ENCODE measurements at places on chromosomes 2 and 18.

- DNase-seq = no peak
These were observed 25.4 kb downstream of the ASXL3 start for GRCh38 chr18:33603454-33603853.

GRCh38 chr2:64952096-64952495, 37.1 kb upstream of the SLC1A4 start:
- DNase-seq = no peak

DNA sequence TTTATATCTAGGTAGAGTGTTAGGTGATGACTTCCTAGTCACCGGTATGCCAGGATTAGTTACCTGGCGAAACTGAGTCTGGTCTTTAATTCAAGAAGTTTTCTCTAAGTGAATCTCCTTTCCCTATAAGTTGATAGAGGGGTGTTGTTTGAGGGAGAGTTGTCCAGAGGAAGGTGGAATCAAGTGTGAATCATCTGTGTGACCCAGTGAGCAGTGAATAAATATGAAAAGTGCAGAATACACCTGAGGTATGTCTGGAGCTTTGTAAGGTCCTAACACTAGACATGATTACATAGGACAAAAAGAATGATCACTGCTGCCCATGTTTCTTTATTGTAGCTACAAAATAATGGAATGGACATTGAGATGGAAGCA, 11.2 kb downstream of the POU3F3 start:
- DNase-seq = no peak

GRCh38 chr18:31093880-31094279, 8.3 kb downstream of the DSC2 start:
- no peak for DNase-seq

DNA sequence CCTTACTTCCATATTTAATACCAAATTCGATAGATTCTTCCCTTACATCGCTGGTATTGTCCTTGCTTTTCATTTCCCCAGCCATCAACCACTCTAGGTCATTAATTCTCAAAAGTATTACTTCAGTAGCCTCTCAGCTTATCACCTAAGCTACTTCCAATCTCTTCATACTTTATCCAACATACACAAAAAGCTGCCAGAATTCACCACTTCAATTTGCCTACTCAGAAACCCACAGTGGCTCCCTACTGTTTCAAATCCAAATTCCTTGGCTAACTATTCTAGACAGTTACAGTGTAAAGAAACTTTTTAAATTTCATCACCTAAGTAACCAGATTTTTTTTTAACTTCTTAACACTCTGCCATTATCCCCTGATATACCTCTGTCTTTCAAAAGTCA, 4.7 kb downstream of the SLC25A12 start:
- no peak for DNase-seq

DNA sequence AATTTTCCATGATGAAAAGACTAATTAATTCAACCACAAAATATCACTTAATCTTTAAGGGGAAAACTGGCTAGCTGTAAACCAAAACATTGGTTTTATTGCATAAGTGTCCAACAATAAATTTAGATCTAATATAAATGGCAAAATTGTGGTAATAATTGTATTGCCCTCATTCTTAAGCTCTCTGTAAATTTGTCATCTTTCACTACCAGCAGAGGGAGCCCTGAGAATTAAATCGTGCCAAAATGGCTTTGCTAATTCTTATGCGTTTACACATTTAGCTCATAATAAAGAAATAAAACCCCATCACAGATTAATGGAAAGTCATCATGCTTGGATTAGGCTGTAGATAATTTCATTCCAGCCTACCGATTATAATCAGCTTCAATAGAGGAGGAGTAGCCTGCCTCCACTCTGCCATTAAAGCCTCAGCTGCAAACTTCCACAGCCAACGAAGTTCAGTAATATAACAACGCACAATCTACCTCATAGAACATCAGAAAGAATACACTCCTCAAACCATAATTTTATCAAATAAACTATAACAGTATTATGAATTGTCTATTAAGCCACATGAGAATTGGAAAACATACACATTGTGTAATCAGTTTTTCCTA, 70.0 kb upstream of the ATP5MC3 start:
- peak; percentile 48 for DNase-seq

DNA sequence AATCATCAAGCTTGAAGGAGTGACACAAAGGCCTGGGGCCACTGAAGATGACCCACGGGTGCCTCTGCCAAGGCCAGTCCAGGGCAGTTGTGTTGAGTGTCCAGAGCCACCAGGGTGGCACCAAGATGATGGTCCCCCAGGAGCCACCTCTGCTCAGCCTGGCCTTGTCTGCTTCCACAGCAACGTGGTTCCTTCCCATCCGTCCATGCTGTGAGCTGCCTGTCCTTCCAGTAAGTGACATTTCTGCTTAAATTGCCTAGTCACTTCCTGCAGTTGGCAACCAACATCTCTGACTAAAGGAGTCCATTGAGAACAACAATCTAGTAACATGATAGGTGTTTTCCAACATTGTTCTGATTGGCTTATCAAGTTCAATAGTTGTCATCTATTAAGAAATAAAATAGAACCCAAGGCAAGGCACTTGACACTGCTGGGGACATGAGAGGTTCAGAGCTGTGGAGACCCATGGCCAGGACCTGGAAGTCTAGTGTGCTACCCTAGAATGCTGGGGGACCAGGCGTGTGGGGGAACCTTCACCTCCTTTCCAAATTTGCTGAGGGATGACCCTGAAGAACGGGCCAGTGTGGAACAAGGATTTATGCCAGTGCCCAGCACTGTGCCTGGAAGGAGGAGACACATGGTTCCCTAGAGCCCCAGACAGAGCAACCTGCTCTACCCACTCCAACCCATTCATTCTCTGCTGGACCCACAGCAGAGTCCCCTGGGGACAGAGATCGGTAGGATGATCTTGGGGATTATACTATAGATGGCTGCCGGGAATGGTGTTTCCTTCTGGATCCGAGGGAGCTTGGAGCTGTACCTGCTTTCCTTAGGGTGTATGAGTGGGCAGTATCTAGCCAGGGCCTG, 98.9 kb upstream of the EPC2 start:
- DNase-seq = no peak

- no peak for DNase-seq
These were observed 1.2 kb downstream of the ACMSD start for GRCh38 chr2:134839649-134840048.

DNA sequence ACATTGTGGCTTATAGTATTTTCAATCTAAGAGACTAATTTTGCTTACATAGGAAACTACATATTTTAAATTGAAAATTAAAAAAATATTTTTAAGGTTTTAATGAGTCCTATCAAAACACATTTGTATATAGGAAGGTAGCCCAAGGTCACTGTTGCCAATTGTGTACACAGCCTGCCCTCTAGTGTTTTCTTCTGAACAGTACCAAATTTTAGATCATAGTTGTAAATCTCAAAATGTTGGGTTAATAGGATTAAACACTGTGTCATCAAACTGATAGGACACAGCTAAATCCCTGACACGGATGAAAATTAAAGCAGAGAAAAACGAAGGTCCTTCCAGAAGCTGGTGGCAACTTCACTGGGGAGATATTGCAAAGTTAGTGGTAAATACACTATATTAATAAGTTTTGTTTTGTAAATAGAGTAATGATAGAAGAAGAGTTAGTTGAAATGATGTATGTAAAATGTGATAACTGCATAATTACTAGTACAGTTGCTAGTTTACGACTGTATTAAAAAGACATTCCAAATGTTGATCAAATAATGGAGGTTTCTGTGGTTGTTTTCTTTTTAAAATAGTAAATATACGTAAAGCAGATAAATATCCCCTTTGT, 19.7 kb downstream of the CLUL1 start:
- DNase-seq = peak; percentile 51

- peak; percentile 86 for DNase-seq
These were observed 111.7 kb downstream of the CDH2 start for GRCh38 chr18:28065031-28065792.

DNA sequence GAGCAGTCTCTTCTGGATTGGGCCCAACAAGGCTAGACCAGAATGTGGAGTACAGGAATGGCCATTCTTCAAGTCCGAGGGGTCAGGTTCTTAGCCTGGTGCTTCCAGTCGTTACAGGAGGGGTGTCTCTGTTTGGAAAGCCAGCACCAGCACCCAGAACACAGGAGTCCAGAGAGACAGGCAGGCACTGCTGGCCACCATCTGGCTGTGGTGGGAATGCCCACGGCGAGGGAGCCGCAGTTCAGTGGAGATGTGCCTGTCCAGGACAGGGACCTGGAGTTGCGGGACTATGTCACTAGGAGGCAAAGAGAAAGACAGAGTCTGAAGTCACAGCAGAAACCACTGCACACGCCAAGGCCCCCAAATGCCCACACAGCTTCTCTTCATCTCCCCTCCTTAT, 59.1 kb downstream of the TRABD2A start:
- DNase-seq = no peak

DNA sequence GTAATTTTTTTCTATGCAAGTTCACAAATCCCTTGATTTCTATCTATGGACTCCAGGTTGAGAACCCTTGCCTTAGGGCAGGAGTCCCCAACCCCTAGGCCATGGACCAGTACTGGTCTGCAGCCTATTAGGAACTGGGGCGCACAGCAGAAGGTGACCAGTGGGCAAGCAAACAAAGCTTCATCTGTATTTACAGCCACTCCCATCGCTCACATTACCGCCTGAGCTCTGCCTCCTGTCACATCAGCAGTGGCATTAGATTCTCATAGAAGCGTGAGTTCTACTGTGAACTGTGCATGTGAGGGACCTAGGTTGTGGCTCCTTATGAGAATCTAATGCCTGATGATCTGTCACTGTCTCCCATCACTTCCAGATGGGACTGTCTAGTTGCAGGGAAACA, 70.2 kb upstream of the SMAD2 start:
- DNase-seq = no peak

DNA sequence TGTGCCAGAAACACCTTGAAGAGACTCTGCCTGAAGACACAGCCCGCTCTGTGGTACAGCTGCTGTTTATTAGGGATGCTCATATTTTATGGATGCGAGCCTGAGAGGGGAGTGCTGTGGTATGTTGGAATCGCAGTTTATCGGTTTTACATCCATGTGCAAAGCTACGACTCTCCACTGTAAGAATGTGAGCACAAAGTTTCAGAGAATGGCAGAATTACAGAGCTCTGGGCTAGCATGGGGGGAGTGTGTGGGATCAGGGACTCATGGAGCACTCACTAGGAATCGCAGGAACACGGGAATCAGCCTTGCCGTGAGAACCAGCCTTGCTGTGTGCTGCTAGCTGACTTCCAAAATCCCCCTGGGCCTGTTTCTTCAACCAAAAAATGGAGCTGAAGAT, 199.9 kb downstream of the RNF144A start:
- DNase-seq = no peak

DNA sequence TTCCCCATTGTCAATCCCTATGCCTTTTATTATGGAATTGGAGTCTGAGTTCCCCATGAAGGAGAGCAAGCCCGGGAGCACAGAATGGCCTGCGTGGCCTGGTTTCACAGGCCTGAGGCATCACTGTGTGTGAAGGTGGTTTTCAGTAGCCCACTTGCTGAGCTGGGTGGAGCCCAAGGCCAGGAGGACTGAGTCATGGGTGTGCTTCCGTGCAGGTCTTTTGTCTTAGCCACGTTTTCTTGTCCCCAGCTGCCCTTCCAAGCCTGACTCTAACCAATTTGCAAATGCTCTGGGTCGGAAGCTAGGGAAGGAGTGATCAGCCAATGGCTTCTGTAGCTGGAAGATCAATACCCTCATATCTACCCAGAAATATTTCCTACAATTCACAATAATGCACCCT, 119.2 kb downstream of the MAPK4 start:
- DNase-seq = no peak

DNA sequence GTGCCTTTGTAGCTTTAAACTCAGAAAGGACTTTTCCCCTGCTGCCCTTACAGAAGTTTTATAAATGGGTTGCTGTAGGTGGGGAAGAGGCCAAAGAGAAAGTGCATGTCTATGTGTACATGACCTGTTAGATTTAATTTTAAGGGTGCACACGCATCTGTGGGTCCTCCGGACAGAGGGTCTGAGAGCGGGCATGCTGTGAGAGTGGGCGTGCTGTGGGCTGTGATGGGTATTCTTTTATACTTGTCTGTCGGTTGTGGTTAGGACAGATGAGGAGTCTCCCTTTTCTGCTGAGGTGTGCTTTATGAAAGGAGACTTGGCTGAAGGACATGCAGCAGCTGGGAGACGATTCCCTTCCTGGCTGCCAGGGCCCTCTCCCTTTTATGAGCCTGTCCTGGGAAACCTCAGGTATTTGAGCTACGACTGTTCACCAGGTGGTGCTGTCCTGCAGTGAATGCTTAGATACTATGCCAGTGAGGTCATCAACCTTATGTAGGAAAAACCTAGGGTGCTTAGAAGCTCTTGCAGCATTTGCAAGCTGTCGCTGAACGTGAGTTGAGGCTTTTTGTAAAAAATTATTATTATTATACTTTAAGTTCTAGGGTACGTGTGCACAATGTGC, 67.5 kb downstream of the TANC1 start:
- DNase-seq = peak; percentile 84

GRCh38 chr18:24560511-24560981, 100.1 kb downstream of the HRH4 start:
- DNase-seq = peak; percentile 57

DNA sequence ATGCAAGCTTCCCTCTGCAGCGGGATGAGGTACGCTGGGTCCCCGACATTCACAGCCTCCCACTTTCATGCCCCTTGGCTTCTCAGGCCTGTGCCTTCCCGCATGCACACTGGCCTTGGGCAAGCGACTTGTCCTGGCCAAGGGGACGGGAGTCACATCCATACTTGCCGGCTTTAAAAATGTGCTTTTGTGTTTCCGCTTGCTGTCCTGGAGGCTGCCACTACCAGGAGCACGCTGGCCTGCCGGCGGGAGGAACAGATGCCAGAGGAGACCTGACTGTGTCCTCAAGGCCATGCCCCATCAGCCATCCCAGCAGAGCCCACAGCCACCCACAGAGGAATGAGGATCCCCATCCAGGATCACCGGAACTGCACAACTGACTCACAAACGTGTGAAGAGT, 36.9 kb upstream of the SMIM21 start:
- DNase-seq = no peak

DNA sequence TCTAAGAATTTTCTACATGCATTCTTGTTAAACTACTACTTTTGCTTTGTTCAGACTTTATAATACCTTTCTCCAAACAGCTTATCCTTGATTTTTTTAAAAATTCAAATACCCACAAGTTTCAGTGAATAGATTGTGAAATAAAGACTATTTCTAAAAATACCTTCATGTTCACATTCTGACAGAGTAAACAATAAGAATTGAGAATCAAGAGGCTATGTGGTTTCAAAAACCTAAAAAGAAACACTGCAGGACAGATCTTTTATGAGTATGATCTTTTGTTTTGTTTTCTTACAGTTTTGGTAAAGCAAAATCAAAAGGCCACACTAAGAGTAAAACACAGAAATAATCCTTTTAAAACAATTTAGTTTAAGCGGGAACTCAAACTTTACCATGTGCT, 21.2 kb downstream of the ALS2 start:
- DNase-seq = no peak

Data from bronchial epithelial cell (primary cell).